ENCODE measurements at places on chromosomes 13 and 19.

DNA sequence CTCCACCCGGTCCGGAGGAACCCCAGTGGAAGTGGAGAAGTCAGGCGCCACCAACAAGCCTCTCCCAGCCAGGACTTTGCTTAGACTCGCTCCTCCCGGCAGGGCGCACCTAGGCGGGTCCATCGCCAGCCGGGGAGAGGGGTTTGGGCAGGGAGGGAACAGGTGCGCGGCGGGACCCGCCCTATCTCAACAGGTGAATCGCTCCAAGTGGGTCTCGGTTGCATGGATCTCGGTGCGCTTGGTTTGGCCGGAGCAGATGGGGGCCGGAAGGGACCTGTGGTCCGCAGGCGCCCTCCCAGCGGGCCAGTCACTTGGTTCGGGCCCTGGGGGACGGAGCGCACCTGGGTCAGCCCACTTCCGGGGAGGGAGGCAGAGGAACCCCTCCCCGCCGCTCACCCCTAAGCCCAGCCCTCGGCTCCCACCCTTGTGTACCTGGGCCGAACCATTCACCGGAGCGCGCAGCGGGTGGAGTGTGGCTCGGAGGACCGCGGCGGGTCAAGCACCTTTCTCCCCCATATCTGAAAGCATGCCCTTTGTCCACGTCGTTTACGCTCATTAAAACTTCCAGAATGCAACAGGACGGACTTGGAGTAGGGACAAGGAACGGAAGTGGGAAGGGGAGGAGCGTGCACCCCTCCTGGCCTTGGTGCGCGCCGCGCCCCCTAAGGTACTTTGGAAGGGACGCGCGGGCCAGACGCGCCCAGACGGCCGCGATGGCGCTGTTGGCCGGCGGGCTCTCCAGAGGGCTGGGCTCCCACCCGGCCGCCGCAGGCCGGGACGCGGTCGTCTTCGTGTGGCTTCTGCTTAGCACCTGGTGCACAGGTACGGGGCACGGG lies at the start of gene LSR:
LSR (plus strand) TSS at position 693 of the 836 bp plus-strand sequence; CDS start at position 714, 21 bp downstream.
- peak; percentile 79 for DNase-seq

DNA sequence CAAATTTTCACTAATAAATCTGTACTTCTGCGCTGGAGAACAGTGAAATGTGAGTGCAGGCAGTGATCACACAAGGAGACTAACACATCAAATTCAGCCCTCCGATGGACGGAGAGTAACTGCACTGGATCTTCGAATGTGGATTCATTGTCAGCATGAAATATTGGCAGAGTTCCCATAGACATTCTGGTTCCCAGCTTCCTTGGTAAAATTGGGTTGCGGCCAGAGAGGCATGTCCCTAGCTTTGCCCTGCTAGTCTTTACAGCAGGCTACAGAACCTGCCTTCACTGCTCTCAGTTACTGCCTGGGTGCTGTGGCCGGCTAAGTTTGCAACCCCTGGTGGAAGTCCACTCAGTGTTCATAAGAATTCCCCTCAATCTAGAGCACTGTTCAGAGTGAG lies 32.3 kb upstream of the UQCRFS1 start:
- no peak for DNase-seq

DNA sequence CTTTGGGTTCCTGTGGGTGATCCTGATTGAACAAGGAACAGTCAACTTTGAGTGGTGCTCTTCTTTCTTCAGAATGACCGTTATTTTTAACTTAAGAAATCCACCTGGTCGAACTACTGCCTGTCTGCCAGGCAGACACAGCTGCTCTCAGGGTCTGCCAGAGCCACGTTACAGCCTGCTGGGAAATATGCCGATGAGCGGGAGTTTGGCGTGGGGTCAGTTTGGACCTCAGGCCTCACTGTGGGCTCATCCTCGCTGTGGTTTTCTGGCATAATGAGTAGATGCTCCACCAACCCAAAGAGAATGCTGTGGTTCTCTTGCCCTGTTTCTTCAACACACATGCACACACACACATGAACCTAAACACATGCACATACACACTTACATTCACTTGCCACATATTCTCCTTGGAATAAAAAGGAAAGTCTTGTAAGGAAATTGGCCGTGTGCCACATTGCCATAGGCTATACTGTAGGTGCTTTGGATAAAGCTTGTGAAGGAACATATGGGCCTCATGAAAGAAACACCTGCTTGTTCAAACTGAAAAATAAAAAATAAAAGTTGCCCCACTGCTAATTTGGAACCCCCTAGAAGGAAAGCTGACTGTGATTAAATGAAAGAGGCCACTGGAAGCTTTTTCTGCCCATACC lies 598.7 kb upstream of the KLF12 start:
- DNase-seq: no peak

DNA sequence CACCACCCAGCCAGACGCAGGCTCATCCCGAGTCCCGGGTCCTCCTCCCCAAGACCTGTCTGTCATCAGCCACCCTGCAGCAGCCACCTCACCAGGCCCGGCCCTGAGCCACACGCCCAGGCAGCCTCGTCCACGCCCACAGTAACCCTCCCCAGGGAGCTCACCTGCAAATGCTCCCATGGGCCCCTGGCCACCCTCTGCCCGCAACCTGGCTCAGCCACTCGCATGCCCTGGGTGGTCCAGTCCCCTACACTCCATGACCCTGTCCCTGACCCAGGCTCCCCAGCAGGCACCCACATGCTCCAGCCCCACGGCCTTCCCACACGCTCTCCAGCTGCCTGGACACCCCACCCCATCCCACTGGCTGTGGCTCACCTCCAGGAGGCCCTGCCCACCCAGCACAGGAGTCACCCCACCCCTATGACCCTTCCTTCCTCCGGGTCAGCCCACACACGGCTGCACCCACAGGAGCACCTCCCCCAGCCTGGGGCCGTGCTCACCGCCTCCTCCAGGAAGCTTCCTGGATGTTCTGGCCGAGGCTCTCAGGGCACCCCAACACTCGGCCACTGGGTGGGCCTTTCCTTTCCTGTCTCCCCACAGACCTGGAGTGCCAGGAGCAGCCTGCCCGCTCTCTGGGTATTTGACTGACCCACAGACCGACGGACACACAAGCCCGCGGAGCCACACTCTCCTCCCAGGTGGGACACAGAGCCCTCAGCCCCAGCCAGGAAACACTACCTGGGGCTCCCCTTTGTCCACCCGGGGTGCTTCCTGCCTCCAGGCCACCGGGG lies 3.6 kb downstream of the TMEM259 start:
- DNase-seq: no peak

DNA sequence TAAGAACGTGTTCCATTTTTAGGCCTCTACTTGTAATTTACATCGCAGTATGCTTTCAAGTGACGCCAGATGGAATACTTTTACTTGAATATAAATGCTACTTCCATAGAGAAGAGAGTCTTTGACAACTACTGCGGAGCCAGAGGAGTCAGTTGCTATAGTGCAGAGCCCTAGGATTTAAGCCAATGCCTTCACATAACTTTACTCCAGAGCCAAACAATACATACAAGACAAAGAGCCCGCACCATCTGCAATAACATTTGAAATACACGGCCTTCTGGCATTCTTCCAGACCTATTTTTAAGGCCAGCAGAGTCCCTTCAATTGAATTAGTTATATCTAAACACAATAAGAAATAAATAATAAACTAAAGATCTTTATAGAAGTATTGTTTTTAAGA lies 59.4 kb downstream of the XPO4 start:
- no peak for DNase-seq

DNA sequence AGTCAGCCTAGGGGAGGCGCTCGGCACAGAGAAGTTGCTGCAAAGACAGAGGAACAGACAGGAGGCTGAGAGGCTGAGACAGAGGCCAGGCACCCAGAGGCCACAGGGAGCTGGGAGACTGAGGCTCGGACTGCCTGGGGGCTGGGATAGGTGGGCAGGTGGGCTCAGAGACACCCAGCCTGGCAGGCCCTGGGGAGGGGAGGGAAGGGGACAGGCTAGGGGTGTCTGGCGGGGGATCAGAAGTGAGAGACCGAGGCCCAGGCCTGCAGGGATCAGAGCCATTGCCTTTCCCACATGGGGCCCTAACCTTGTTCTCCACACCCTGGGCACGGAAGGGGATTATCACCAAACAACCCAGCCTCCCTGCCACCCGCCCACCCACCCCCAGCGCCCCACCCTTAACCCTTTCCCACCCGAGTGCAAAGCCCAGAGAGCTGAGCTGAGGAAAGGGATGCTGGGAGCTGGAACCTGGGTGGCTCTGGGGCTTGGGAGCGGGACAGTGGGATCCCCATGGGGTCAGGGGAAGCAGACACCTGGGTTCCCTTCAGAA lies 1.3 kb downstream of the NTN5 start:
- no peak for DNase-seq
